ENCODE measurements at places on chromosomes 12 and 14. TPM values are rescaled to one million over a fixed set of nuclear protein-coding genes. Genes with fewer than 3 reads are reported as not detected.

DNA sequence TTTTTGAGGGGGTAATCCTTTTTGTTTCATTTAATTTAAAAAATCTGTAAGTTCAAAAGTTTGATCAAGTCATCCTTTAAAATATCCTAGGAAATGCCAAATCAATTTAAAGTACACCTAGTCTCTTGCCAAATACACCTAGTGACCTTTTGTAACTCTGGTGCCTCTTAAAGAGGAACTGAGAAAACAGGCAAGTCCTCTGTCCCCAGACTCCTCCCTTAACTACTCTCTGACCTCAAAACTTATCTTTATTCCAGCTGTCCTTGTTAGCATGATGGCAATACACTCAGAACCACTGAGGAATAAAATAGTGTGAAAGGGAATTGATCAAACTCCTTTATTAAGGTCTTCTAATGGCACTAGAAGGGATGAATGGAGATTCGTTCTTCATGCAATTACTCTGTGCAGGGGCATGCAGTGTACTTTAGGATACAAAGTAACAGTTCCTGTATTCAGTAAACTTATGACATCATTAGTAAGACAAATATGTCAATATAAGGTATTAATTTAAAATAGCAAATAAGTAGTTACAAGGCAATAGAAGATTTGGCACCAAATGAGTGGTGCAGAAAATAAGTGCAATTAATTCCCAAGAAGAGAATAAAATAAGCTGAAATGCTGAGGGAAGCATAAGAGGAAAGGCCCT is 3.3 kb downstream of the FAR2 start:
- DNase-seq, result no peak

DNA sequence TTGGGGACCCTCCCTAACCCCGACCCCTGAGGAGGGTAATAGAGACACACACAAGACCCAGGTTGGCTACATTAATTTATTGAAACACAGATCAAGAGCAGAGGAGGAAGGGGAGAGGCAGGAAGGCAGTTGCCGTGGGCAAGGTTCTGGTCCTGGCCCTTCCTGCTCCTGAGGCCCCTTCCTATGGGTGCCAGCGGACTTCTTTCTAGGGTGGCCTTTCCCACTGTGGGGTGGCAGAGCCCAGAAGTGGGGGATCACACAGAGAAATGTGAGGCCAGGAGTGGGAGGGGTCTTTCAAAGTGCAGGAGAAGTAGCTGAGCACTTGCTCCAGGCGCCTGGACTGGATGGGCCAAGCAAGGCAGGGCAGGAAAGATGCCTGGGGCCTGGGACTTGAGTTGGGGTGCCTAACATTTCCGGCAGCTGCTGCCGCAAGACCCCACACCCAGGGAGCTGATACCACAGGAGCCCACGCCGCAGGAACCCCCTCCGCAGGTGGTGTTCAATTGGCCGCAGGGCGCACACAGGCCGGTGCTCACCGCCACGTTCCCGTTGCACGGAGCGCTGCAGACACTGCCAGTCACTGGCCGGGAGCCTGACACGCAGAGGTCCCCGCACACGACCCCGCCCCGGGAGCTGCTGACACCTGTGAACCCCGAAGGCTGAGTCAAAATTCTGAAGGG is 5.3 kb downstream of the KRT81 start:
- DNase-seq, result peak; percentile 60

A2M gene
- 84.9 TPM for total RNA-seq

DNA sequence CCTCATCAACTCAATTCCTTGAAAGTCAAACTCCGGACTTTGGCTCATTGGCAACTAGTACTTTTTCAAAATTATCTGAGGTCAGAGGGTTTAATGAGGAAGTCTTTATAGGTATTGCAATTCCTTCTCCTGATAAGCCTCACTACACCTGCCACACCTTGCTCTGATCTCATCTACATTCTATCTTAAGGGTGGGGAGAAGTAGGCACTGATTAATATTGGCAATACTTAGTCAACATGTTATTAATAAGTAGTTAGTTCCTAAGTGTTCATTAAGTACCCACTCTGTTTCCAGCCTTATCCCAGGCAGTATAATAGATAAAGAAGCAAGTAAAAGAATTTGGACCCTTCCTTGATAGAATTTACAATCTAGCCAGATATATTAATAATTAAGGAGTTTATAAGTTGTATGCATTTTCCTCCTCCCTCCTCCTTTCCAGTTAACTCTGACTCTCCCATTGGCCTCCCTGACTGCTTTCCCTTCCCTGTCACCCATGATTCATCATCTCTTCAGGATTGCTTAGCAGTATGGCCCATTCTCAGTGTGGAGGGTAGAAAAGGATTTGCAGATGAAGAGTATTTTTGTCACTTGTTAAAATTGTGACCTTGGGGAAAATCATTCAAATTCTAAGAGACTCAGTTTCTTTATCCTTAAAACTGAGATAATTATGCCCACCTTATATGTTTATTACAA is 231.0 kb upstream of the ATP2B1 start:
- no peak for DNase-seq

GRCh38 chr12:45880533-45880932 is 109.8 kb downstream of the SCAF11 start:
- DNase-seq, result no peak

- DNase-seq, result no peak
Measured at GRCh38 chr14:93676416-93676958, 111.8 kb downstream of the PRIMA1 start.

GRCh38 chr14:90518069-90518940 is 121.5 kb downstream of the CALM1 start:
- no peak for DNase-seq

DNA sequence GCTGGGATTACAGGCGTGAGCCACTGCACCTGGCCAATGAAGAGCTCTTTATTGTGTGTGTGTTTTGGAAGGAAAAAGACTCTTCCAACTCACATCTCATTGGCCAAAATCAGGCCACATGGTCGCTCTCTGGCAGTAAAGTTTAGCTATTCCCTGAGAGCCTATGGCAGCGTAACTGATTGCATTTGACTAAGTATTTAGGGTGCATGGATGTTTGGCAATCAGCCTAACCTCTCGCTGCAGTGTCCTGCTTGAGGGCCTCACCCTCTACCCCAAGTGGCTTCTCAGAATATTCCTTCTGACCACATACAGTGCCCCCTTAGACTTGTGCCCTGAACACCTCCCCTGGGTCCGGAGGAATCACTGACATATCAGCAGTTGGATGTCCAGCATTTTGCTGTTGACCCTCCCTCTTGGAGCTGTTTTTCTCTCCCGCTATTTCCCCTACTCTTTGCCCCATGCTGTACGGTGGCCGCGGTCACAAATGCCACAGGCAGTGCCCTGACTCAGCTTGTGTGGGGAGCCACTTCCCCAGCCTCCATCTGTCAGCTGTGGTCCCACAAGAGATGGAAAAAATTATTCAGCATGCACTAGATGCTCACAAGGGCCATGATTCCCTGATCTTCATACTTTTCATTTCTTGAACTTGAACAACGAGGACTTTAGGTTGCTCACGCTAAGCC is 9.5 kb downstream of the PHETA1 start:
- DNase-seq, result no peak

LHX5 gene
- not detected for total RNA-seq

TNFAIP2 gene
- 21.5 TPM for total RNA-seq

- no peak for DNase-seq
Measured at GRCh38 chr14:39034481-39035296, 68.3 kb downstream of the SEC23A start.

DNA sequence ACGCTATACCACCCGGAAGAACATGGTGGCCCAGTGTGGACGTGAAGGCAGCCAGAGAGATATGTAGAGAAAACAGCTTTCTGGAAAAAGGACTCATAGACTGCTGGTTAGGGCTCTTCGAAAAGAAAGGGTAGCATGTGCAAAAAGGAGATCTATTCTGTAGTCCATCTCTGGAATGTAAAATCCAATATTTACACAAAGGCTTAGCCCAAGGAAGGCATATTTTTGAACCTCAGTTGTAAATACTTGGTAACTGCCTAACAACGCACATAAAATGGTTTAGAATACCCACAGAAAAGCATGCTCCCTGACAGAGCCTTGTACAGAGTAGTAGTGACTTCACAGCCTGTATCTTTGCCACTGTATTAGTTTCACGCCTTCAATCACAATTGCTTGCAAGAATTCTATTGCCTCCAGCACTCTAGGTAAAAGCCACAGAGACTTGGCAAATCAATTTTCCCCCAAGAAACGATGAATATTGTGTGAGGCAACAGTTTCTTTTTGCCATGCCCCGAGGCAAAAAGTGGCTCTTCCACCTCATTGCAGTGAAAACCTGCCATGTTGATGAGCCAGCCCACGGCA is 59.2 kb downstream of the TRIM9 start:
- DNase-seq, result no peak

TTC5 gene
- 26.3 TPM for total RNA-seq

PIP4P1 gene
- total RNA-seq, result 38.4 TPM

GRCh38 chr14:102646615-102647014 is 54.2 kb downstream of the RCOR1 start:
- no peak for DNase-seq

DNA sequence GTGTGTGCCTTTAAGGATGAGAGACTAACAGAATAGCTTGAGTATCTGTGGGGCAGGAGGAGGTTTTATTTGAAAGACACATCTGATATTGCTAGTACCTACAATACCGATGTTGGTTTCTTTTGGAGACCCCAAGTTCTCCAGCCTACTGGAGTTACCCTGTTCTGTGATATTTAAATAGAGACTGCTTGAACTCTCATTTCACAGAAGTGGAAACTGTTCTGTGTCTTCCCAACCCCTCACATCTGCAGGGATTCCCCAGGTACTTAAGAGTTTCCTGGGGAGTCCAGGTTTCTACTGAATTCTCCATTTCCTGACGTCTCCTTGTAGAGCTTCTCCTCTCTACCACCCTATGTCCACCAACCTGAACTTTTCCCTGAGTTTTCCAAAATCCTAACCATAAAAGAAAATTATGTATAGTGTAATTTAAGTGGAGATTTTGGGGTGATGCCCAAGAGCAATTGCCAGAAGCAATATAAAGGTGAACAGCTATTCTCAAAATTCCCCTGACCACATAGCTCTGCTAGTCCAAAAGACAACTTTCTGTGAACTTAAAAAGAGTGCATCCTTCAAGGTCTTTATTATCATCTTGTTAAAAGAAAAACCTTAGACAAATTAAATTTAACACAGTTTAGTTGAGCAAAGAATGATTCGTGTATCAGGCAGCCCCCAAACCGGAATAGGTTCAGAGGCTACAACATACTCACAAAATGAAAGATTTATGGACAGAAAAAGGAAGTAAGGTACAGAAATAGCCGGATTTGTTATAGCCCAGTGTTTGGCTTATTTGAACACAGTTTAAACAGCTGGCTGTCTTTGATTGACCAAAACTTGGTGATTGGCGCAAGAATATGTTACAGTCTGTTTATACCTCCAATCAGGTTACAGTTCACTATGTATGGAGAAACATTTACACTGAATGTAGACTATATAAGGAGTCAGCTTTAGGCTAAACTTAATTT is 373.4 kb downstream of the NUAK1 start:
- no peak for DNase-seq

DNA sequence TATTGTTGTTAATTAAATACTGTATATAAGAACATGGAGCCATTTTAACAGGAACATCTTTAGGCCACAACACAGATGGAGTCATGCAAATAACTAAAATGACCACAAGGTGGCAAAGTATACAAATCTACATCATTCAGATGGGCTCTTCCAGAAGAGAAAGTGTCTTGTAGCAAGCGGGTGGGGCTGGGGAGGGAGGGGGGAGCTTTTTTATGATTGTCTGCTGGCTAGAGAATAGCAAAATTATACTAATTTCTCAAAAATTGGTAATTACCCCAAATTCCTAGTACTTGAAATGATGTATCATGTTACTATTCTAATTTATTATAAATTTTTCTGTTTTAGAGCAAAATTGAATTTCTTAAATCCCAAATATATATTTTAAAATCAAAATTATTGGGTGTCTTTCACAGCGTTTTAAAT is 378.7 kb downstream of the PRKD1 start:
- no peak for DNase-seq

DNA sequence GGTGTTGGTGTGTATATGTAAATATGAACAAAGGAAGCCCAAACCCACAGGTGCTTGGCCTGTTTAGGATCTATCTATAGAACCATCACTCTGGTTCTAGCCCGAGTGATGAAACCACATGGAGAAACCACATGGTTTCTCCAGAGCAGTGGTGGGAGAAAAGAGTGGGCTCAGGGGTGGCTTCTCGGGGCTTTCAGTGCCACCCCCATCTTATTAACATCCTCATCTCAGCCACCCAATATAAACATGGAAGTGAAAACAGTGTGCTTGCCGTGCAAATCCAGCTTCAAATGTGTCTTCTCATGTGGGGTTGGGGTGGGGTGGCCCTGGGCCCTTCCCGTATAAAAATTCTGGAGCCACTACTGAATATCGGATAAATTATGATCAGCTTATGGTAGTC is 109.0 kb downstream of the STAB2 start:
- DNase-seq, result no peak

DNA sequence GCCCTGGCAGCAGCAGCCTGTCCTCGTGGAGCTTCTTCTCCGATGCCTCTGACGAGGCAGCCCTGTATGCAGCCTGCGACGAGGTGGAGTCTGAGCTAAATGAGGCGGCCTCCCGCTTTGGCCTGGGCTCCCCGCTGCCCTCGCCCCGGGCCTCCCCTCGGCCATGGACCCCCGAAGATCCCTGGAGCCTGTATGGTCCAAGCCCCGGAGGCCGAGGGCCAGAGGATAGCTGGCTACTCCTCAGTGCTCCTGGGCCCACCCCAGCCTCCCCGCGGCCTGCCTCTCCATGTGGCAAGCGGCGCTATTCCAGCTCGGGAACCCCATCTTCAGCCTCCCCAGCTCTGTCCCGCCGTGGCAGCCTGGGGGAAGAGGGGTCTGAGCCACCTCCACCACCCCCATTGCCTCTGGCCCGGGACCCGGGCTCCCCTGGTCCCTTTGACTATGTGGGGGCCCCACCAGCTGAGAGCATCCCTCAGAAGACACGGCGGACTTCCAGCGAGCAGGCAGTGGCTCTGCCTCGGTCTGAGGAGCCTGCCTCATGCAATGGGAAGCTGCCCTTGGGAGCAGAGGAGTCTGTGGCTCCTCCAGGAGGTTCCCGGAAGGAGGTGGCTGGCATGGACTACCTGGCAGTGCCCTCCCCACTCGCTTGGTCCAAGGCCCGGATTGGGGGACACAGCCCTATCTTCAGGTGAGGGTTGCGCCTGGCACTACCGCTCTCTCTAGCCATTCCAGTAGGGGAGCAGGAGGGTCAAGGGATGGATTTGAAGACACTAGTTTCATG is 2.1 kb downstream of the NFATC4 start:
- DNase-seq, result no peak

PMCH gene
- not detected for total RNA-seq

- DNase-seq, result no peak
Measured at GRCh38 chr12:62446754-62447452, 19.7 kb upstream of the MON2 start.

DNA sequence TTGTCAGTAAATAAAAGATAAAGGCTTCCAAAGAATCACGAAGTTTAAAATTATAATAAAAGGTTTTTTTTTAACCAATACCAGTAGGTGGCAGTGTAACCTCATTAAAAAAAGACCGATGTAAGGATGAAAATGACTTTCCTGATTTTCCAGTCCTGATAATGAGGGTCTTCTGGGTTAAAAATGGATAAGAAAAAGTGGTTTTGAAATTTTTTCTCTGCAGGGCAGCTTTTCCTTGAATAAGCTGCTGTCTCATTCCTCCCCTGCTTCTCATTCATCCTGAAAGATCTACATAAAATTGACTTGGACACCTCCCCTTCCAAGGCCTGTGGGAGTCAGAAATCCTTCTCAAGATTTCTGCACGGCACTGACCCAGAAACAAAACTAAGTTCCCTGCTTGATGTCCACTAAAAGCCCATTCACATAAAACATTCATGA is 58.9 kb upstream of the FBXO33 start:
- no peak for DNase-seq

BDKRB1 gene
- 0.62 TPM for total RNA-seq

GLI1 gene
- 22.7 TPM for total RNA-seq

Measured in type B pancreatic cell (in vitro differentiated cells).